ENCODE measurements at places on chromosomes 12 and 14. TPM values are rescaled to one million over a fixed set of nuclear protein-coding genes. Genes with fewer than 3 reads are reported as not detected.

SPX gene
- 9.4 TPM for total RNA-seq

KRT82 gene
- total RNA-seq, result not detected

ISCU gene
- 93.9 TPM for total RNA-seq

GRCh38 chr12:67676624-67677023 lies 28.1 kb downstream of the DYRK2 start:
- DNase-seq, result no peak

DNA sequence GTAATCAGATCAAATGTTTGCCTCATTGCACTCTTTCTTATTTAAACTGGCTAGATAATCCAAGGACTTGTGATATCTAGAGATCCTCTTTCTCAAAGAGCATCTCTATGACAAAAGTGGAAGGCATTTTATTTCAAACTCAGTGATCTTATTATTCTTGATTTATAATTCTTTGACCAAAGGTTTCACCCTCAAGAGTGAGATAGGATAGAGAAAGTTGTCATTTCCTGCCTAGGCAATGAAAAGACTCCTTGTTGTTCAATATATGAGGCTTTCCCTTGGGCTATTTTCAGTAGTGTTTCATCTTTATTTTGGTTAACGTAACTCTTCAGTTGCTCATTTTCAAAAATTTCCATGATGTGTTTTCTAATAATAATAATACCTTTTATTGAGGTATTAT lies 18.0 kb upstream of the INSM2 start:
- H3K27ac ChIP-seq, result no peak overlapping the region
- H3K4me1 ChIP-seq, result no peaks in the 10 kb centered on the region
- DNase-seq, result no peak
- peaks cover 29% of the 10 kb centered on the region for H3K27me3 ChIP-seq

DNA sequence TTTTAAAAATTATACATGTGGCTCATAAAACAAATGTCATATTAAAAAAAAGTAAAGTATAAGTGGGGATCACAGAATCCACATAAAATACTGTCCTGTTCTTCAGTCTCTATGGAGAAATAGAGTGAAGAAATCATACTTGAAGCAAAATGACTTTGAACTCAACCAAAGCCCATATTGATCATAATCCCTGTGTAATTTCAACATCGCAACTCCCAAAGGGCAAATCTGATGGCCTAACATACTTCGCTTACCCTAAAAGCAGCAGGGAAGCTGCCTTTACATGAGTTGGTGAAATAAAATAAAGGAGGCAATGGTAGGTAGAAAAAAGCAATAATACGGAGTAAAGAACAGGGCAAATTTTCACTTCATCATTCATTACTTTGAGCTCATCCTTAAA lies 101.8 kb downstream of the CEP128 start:
- DNase-seq, result no peak
- H3K4me1 ChIP-seq, result peaks cover 41% of the 10 kb centered on the region
- no peaks in the 10 kb centered on the region for H3K27me3 ChIP-seq
- H3K27ac ChIP-seq, result no peak overlapping the region
- peaks cover 11% of the 10 kb centered on the region for H3K36me3 ChIP-seq

DNA sequence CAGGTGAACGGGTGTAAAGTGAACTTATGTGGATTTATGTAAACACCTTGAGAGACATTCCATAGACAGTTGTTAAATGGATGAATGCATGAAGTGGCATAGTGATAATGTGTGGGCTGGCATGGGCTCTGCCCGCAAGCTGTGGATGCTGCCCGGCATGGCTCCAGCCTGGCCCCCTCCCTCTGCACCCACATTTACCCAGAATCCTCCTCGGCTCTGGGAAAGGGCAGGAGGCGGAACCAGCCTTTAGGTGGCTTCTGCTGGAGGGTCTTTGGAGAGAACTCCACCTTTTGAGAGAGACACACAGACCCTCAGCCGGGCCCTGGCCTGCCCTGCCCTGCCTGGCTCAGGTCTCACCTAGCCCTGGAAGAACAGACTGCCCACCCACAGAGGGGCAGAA lies 18.7 kb downstream of the RASAL1 start:
- no peaks in the 10 kb centered on the region for H3K36me3 ChIP-seq
- H3K4me3 ChIP-seq, result no peak overlapping the region
- no peak overlapping the region for H3K27ac ChIP-seq
- H3K4me1 ChIP-seq, result no peaks in the 10 kb centered on the region
- H3K27me3 ChIP-seq, result peaks cover 26% of the 10 kb centered on the region

- H3K27ac ChIP-seq, result no peak overlapping the region
- no peaks in the 10 kb centered on the region for H3K36me3 ChIP-seq
- no peaks in the 10 kb centered on the region for H3K4me1 ChIP-seq
Observed at GRCh38 chr12:52828591-52829021, 5.5 kb downstream of the KRT79 start.

- no peaks in the 10 kb centered on the region for H3K36me3 ChIP-seq
- no peak overlapping the region for H3K4me3 ChIP-seq
- H3K4me1 ChIP-seq, result peaks cover 16% of the 10 kb centered on the region
- H3K27me3 ChIP-seq, result peaks cover 8% of the 10 kb centered on the region
Observed at GRCh38 chr14:94458558-94459205, 6.1 kb upstream of the SERPINA11 start.
